DMS153 (cell line): ENCODE measurements at places on chromosomes 5 and 9.
A peak's percentile ranks its signal among the peaks of the same experiment; 100 is the strongest.

DNA sequence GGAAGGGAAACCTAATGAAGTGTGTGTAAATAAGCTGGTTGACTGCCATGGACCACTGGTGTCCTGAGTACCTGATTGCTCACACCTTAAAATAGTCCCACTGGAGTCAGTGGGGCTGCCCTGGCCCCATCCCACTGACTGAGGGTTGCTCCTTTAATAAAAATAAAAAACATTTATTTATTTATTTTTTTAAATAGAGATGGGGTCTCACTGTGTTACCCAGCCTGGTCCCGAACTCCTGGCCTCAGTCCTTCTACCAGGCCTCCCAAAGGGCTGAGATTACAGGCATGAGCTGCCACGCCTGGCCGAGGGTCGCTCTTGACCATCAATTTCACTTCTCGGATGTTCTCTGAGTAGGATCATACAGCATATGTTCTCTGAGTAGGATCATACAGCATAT, 394.2 kb upstream of the IRX2 start:
- DNase-seq = no peak

DNA sequence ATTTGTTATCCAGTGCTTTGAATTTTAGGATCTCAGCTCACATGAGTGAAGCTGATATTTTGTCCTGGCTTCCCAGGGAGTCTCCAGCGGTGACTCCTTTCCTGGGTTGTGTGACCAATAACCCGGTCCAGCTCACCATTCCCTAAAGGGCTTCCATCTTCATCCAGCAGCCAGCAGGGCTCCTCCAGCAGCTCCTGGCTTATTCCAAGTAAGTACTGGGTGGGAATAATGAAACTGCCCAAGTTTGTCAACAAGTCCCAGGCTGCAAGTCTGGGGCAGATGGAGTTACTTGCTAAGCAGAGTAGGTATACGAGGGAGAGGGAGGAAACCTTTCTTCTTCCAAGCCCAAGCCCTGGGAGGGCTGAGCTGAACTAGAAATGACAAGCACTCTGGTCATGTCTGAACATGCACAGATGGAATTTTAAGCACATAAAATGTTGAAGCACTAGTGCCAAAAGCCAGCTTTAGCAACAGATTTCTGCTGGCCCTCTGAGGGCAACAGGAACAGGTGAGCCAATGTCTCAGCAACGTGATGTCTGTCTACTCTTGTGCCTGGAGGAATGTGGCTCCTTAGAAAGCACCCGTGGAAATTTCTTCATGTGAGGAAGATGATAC, 153.7 kb upstream of the DAPK1 start:
- peak; percentile 6 for DNase-seq

DNA sequence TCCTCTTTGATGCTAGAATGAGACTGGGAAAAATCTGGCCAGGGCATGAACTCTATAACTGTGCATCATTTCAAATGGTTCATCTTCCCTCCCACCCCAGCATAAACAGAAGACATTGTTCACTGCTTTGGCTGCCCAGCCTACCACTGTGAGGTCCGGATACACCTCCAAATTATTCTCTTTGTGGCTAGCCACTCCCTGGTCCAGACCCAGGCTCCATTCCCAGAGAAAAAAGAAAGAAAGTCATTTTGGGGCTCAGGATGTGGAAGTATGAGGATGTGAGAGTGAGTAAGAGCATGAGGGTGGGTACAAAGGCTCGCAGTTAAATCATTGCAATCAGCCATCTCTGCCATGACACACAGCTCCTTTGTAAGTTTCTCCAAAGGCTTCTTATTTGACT, 559.2 kb downstream of the PSAT1 start:
- DNase-seq = no peak

GRCh38 chr9:114280636-114281472, 42.0 kb upstream of the ORM1 start:
- DNase-seq = no peak

DNA sequence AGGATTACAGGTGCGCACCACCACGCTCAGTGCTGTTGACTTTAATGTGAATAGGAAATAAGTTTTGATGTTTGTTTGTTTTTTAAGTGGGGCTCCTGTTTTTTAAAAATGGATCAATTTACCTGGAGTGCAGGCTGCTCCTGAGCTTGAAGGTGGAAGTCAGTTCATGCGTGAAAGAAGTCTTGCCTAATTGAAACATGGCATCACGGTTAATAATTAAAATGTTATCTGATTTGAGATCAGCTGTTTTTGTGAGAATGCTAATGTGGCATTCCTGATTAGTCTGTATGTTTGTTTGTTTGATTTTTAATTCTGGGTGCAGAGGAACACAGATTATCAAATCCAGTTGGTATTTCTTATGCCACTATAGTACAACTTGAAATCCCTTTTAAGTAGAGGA, 6.5 kb downstream of the SFXN1 start:
- no peak for DNase-seq

- DNase-seq = no peak
These were observed 34.0 kb downstream of the IDNK start for GRCh38 chr9:83656952-83657351.

- no peak for DNase-seq
These were observed 21.2 kb downstream of the S1PR3 start for GRCh38 chr9:89012294-89013042.

GRCh38 chr5:152400846-152401245, 4.2 kb downstream of the NMUR2 start:
- DNase-seq = no peak

DNA sequence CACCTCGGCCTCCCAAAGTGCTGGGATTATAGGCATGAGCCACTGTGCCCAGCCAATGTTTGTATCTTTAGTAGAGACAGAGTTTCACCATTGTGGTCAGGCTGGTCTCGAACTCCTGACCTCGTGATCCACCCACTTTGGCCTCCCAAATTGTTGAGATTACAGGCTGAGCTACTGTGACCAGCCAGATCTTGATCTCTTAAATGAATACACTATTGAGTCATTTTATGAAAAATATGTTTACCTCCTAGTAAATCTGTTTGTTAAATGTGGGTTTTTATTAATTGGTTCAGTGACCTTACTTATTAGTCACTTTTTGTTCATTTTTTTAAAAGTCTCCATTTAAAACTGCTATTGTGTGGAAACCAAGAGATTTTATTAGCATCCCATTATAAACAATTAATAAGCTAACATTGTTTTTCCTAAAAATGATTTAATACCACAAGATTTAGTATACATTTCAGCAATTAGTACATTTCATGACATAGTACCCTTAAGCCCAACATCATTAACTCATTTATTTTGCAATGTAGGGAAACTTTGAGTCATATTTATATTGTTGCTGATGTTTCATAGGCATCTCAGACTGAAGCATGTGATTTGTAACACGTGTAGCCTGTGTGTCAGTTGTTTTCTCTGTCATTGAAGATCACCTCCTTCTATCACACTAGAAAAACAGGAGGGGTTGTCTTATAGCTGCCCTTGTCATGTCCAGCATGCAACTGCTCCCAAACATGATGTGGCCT, 261.2 kb downstream of the TAF11L14 start:
- no peak for DNase-seq

GRCh38 chr9:2602704-2603116, 18.9 kb upstream of the VLDLR start:
- DNase-seq = no peak

DNA sequence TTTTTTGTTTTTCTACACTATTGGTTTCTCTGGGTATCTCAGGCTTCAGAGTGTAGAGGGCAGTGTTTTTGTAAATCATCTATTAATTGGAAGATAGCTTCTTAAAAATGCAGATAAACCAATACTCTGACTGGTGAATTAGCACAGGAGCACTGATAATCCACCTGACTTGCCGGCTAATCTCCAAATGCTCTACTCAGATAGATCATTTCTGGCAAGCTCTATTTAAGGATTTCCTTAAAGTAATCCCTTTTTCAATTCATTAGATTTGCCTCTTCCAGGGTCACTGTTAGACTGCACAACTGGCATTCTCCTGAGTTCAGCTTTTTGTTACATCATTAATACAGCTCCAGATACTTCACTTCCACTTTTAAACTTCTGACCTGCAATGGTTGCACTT, 1390.3 kb upstream of the NUDT12 start:
- no peak for DNase-seq

- DNase-seq = peak; percentile 1
These were observed 467.8 kb downstream of the TMEM232 start for GRCh38 chr5:110258460-110259216.

DNA sequence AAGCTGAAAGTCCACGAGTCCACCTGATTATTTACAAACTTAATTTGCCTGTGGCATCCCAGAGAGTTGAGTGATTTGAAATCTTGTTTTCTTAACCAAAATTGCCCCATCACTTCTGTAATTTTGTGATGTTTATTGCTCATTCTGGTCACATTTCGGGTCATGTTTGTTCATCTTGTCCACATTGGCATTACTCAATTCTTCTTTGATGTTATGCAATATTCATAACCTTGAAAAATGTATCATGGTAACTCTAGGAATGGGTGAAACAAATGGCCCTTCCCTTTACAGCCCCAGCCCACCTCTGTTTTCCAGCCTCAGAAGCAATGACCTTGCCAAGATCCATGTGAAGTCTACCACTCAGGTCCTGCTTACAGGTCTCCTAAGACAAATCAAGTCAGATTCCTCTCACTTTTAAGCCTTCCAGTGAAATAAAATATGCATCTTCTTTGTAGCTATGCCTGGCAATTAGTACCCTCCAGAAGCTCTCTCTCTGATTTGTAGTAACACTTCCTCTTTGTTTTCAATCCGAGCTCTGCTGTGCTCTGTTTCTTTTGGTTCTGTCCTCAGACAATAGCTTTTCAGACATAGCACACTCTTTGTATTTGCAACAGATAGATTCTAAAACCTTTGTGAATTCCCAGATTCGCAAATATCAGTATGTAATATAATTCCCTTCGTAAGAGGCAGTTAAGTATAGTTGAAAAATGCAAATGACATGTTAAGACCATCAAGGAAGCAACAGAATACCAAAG, 330.3 kb upstream of the IRX1 start:
- no peak for DNase-seq

GRCh38 chr5:138139781-138140090, 508 bp upstream of the NME5 start:
- no peak for DNase-seq

GRCh38 chr9:12826924-12827565, 52.2 kb downstream of the LURAP1L start:
- DNase-seq = no peak

DNA sequence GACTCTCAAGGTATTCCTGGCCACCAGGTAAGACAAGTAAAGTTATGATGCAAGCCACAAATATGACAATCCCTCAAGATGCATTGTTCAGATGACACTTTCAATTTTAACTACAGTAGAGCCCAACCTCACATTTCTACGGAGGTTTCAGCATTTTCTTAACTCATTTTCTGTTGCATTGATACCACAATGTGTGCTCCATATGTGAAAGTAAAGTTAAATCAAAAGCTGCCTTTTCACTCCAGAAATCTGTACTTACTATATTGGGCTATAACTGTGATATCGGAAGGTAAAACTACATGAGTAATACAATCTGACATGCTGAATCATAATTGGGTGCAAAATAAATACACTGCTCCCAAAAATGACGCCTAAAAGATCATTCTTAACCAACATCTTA, 333.6 kb upstream of the MEF2C start:
- no peak for DNase-seq

DNA sequence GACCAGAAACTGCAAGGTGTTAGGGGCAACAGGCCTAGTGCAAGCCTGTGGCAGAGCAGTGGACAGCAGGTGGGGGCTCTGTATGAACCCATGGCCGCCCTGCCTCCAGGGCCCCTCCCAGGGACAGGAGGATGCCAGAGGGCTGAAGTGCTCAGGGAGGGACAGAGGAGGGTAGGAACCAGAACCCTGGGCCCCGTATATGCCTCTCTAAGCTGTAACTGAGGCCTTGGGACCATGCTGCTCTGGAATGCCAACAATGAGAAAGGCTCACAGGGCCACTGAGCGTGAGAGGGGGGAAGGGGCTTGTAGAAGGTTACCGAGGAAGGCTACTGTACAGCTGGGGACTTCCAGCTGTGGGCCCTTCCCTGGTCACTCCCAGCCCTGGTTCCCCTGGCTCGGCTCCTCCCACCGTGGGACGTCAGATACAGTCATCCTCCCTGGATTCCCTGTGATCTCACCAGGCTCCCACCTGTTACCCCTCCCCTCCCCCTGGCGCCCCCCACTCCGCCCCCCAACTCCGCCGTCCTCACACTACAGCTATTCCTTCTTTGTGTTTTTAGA, 21.1 kb downstream of the AQP7 start:
- DNase-seq = no peak

- peak; percentile 41 for DNase-seq
These were observed 206.0 kb downstream of the NFIB start for GRCh38 chr9:14107977-14108376.

DNA sequence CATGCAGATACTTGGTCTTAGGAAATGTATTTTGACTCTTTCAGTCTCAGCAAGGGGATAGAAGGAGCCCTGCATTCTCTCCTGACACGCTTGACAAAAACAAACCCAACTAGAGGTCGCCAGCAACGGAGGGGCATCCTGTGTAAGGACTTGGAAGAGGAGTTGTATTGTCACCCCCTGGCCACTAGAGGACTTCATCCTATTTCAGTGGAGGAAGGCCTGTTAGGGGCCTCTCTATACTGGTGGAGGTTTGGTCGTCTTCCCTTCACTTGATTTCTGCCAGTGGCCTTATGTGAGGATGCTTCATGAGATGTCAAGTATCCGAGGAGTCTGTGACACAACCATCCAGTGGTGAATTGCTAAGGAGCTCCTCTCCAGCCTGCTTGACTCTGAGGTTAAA, 122.8 kb upstream of the STC2 start:
- no peak for DNase-seq

DNA sequence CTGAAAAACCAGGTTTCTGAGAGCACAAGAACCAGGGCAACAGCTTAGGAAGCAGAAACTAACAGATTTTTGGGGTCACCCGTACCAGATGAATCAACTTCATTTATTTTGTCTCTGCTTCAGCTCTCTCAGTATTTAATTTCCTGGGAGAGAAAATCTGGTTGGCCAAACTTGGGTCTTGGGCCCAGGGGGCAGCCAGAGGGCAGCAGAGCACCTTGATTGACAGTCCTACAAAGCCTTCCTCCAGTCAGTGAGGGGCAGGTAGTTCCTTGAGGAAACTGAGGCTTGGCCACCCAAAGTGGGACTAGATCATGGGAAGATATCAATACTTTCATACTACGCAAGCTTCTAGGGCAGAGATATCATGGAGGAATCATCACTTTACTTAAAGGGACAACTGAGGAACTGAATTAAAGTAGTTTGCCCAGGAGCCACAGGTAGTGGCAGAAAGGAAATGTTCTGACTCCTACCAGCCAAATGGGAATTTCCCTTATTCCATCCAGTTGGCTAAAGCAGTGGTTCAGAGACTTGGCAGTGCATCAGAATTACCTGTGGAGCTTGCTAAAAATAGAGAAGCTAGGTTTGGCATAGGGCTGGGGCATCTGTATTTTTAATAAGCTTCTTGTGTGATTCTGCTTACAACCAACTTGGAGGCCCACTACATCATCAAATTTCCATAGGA, 21.5 kb upstream of the ARHGAP26 start:
- no peak for DNase-seq

DNA sequence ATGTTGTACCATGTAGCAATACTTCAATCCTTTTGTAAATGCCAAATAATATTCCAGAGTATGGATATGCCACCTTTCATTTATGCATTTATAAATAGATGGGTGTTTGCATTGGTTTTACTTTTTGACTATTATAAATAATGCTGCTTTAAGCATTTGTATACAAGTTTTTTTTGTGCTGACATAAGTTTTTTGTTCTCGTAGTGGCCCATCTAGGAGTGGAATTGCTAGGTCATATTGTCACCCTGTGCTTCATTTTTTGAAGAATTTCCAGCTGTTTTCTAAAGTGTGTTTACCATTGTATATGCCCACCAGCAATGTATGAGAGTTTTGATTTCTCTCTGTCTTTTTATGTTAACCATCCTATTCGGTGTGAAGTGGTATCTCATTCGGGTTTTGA, 6.9 kb downstream of the ADGRV1 start:
- no peak for DNase-seq
